Left hindlimb (tissue), 1 donor: ENCODE measurements at places on chromosomes 3 and 15.

- DNase-seq: no peak
Measured at GRCh38 chr3:187264021-187264420, 27.5 kb downstream of the MASP1 start.

DNA sequence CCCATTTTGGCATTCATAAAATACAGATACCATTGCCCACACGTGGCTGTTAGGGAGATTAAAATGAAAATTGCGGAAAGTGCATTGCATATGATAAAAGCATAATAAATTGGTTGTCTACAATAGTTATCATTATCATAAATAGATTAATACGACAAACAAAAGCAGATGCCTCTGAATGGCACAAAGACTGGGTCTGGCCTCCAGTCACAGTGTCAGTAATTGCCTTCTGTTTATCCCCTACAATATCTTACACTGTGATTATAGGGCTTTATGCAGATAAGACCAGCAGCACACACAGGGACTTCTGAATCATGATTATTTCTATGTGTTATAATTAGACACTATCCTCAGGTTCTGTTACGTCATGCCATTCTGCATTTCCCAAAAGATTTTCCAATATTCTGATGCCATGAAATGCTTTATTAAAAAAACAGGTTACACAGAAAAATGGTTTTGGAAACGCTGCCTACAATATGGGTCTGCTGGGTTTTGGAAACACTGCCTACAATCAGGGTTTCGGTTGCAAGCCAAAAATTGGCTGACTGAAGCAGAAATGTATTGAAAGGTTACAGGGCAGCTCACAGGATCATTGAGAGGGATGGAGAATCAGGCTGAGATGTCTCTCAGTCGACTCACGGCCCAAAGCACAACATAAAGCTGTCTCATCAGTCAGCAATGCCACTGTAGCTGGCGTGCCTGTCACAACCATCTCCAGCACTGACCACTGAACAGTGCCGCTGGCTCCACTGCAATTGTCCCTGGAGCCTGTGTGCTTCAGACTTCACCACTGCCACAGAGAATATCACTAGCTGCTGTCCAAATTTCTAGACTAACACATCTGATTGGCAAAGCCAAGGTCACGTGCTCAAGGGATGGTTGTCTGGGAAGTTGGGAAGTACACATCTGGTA is 248.1 kb downstream of the ERC2 start:
- DNase-seq: no peak

GRCh38 chr3:52240059-52240885 is 1.3 kb upstream of the TWF2 start:
- peak; percentile 35 for DNase-seq

DNA sequence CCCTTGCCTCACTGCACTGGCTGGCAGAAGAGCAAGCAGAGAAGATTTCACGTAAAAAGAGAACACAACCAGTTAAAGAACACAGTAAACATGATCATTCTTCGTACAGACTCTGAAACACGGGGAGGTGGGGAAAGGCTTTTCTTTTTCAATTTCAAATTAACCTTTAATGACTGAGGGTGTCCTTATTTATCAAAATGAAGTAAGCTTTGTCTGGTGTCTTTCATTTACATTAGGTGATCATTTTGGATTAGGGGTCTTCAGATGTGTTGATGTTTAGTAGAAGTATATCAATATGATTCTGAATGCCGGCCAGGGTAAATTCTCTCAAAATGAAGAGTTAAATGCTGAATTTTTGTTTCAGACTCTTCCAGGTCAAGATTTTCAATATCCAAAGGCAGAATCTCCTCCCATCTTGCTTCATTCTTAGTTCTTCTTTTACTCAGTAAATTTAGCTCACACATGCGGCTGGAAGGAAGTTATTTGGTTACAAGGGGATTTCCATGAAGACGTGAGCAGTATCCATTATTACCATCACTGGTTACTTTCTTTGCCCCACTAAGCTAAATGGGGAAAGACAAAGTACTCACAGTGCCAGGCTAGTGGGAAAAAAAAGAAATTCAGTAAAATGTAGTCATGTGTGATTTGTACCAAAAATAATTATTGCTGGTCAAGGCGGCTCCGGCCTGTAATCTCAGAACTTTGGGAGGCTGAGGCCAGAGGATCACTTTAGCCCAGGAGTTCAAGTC is 272.2 kb upstream of the NR2F2 start:
- DNase-seq: no peak

DNA sequence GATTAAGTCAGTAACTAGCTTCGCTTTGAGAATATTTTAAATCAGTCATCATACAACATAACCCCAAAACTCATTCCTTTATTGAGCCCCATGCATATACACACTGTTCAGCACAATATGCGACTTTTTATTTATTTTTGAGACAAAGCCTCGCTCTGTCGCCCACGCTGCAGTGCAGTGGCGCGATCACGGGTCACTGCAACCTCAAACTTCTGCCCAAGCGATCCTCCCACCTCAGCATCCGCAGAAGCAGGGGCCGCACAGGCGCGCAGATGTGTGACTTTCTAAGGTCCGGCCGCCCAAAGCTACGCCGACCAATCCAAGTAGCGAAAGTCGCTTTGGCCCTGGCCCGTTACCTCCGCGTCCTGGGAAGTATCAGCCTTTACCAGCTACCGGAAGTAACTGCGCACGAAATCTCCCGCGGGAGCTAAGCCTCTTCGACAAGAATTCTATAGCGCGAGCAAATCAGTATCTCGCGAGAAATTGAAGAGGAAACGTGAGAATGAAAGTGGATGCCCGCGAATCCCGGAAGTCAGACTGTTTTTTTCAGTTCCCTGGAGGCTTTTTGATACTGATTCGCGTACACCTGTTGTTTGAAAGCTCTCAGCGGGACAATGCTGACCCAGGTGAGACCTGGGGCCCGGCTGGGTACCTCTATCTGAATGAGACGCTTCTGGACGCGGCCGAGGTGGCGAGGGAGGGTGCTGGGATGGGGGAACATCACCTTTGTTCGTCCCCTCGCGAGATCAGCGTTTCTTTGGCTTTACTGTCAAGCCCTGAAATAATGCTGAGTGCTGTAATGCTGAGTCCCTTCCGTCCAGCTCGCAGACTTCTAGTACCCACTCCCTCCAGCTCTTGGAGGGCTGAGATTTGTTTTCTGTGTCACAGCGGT is at the start of the genes DHFR2 and NSUN3:
TSS of gene DHFR2 (minus strand) at position 404 of the 892 bp plus-strand sequence. CDS start 1,405 bp downstream, outside the sequence.
TSS of gene NSUN3 (plus strand) at position 549 of the 892 bp plus-strand sequence. CDS start at position 615, 66 bp downstream.
- peak; percentile 96 for DNase-seq

DNA sequence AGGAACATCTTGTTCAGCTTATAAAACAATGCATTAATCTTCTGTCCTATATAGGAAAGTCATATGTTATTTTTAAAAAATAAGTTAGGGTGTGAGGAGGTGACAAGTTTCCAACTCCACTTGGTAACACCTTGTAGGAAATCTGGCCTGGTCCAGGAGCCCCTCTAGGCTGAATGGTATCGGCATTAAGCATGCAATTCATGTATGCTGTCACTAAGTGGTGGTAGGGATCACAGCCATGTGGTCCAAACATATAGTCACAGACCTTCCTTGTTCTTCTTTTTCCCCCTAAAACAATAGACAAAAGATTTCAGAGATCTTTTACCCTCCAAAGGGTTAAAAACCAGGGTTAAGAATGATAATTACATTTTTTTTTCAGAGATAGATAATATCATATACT is 4.2 kb upstream of the APBA2 start:
- no peak for DNase-seq

GRCh38 chr3:123321806-123322205 is 120.1 kb downstream of the SEC22A start:
- DNase-seq: no peak

DNA sequence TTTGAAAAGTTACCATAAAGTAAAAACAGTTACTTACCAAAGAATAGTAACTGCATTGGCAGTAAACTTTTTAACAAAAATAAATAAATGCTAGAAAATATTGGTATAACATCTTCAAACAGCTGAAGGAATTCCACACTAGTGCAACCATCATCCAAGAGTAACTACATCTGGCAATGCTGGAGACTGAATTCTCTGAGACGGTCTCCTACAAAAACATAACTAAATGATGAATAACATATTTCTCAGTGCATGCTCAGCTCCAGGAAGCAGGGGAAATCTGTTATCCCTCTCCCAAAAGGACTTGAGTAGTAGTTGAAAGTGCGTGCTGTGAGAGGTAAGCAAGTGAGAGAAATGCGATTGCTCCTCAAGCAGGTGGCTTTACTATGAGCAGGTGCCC is 526.8 kb upstream of the CCDC54 start:
- DNase-seq: no peak

DNA sequence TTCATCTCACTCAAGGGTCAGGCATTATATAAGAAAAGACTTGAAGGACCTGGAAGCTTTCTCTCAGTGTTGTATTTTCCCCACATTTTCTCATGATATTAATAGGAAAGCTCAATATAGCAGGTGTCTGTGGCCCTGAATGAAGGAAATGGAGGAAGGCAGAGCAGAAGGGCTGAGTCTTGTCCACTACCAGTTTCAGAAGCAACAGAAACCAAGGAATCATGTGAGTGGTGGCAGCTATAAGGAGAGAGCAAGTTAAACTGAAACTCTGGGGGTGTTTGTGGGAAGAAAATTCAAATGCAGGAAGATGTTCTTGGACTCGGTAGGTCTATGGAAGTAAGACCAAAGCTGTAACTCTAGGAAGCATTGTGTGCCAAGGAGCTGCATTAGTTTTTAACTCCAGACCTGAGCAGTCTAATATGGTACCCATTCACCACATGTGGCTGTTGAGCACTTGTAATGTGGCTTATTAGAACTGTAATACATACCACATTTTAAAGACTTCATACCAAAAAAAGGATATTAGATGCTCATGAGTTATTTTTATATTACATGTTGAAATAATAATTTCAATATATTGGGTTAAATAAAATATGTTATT is 278.8 kb upstream of the GADL1 start:
- DNase-seq: no peak

GRCh38 chr3:161851941-161852566 is 355.4 kb downstream of the OTOL1 start:
- peak; percentile 33 for DNase-seq

DNA sequence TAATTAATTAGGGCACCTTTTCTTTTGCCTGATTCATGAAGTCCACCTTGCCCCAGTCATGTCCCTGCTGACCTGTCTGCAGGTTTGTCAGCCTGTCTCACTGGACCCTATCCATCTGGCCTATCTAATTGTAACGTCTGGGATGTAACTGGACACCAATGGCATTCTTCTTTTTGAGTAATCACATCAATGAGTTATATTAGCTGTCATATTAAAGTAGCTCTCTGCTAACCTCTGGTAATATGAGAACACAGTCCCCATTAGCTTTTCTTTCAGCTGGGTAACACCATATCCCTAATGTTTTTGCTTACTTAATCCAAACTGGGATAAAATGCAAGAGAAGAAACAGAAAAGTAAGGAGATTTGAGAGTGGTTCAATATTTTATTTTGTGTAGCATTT is 166.2 kb upstream of the VEPH1 start:
- DNase-seq: no peak

DNA sequence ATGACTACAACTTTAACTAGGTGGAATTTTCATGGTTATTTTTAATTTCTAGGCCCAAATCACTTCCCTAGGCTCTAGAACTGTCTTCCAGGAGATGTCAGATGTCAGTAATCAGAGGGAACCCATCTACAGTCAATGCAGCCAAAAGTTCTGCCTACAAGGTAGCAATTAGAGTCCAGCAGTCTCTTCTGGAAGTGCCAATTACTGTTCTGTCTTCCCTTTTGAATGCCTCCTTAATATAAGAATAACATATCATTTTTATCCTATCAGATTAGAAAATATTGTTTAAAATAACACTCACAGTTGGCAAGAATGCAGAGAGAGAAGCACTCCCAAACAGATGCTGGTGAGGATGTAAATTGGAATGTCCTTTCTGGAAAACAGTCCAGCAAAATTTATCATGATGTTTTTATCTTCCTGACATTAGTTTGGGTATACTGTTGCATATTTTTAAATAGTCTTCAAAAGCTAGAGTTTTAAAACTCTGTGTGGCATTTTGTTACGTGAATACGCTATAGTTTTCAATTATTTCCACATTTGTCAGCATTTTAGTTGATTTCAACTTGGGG is 543.7 kb downstream of the FHIT start:
- no peak for DNase-seq

DNA sequence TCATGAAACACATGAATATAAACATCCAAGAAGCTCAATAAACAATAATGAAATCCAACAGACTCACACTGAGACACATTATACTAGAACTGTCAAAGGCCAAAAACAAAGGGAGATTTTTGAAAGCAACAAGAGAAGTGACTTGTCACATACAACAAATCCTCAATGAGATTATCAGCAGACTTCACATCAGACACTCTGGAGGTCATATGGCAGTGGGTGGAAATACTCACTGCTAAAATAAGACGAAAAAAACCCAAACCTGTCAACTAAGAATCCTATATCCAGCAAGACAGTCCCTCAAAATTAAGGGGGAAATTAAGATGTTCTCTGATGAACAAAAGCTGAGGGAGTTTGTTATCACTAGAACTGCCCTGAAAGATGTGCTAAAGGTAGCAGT is 125.4 kb upstream of the MELTF start:
- no peak for DNase-seq

- no peak for DNase-seq
Measured at GRCh38 chr15:93029836-93030429, 59.1 kb downstream of the RGMA start.

GRCh38 chr3:155605571-155605970 is 139.3 kb downstream of the PLCH1 start:
- DNase-seq: no peak

GRCh38 chr3:62970648-62971047 is 95.4 kb upstream of the CADPS start:
- no peak for DNase-seq

GRCh38 chr3:53780806-53781205 is 65.4 kb downstream of the CHDH start:
- DNase-seq: no peak

DNA sequence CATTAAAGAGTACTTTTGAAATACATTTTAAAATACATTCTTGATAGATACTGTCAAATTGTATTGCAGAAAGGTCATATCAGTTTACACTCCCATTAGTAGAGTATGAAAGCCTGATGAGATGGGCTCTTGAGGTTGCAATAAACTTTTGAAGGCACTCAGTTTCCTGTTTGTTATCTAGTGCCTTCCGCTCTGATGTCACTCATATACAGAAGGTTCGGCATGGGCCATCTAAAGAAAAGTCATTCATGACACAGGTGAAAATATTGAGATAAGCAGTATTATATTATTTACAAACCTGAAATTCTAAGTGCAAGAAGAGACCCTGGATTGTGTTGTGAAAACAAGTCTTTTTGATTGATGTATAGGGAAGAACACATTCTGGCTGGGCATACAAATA is 36.5 kb upstream of the DENND4A start:
- no peak for DNase-seq

DNA sequence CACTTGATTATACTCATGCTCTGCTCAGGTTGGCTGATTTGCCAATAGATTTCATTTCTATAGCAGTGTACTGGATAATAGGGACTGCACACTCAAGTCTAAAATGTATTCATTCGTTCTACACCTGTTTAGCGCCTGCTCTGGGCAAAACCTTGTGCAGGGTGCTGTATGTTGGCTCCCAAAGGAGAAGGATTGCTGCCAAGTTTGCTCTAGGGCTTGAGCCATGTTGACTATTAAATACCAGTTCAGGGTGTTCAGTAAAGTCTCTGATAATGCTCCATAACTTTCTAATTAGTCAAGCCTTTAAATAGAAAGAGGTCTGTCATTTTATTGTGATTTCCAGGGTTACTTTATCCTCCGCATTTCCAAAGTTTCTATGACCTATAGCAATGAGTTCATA is 470.2 kb downstream of the MAGI1 start:
- DNase-seq: no peak

- DNase-seq: no peak
Measured at GRCh38 chr15:92947071-92947730, 47.1 kb downstream of the CHD2 start.
